ENCODE measurements at places on chromosomes 1 and 21.

GRCh38 chr1:28236656-28237322 is 865 bp downstream of the ATP5IF1 start:
- no peak for DNase-seq

GRCh38 chr1:145947551-145947950 is 10.3 kb downstream of the LIX1L start:
- no peak for DNase-seq

- DNase-seq, result no peak
These were observed 4.2 kb upstream of the RAP1GAP start for GRCh38 chr1:21673277-21673780.

DNA sequence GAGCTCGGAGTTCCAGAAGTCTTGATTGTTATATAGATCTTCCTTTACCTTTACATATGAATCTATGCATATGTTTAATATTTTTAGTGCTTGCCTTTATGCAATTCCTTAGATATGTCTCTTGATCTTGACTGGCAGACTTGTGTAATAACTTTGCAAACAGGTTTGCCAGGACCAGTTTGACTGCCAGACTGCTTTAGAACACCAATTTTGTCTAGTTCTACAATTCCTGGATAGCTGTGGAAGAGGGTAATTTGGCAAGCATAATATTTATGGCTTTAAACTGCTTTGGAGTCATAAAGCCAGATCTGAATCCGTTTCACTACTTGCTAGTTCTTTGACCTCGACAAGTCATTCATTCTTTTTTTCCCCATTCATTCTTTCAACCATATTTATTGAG is 250.0 kb downstream of the FAF1 start:
- DNase-seq, result no peak

- no peak for DNase-seq
These were observed 3.8 kb downstream of the C1orf35 start for GRCh38 chr1:228099331-228099732.

- DNase-seq, result no peak
These were observed 29.9 kb upstream of the EPHA8 start for GRCh38 chr1:22533244-22533895.

DNA sequence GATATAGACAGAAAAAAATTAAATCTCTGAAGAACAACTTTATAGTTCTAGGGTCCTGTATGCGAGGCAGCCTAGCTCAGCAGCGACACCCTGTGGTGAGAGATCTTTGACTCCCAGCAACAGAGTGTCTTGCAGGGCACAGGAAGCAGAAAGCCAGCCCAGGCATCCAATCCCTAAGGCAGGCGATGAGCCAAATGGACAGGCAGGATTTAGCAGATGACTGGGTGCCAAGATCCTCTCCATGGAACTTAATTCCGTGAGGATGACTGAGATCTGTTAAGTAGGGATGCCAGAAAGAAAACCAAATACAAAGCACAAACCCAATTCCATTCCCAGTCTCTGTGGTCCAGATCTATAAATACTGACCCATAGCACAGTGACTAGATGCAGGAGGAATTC is 38.8 kb downstream of the HLCS start:
- peak; percentile 57 for DNase-seq

DNA sequence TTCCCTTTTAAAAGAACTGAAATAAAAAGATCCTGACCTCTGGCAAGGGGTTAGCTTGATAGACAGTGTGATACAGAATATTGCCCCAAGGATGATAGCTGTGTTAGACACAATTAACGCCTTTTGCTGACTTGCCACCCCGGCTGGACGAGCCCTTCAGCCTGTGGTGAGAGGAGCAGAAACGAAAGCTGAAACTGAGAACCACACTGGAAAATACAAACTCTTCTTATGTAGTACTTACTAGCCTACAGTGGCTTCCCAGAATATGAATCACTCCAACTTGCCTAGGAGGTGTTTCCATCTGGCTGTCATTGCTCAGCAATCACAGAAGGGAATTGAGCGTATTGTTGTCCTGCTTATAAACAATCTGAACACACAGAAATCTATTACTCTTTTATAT is 22.9 kb downstream of the SAMSN1 start:
- DNase-seq, result no peak

GRCh38 chr1:227357171-227357926 is 39.1 kb upstream of the CDC42BPA start:
- no peak for DNase-seq

GRCh38 chr1:82560566-82560965 is 759.8 kb downstream of the ADGRL2 start:
- no peak for DNase-seq

GRCh38 chr1:29453502-29454240 is 217.3 kb downstream of the PTPRU start:
- no peak for DNase-seq

- DNase-seq, result no peak
These were observed 11.6 kb downstream of the SDCCAG8 start for GRCh38 chr1:243267471-243267880.

GRCh38 chr21:42820616-42821465 is 58.5 kb downstream of the WDR4 start:
- no peak for DNase-seq

DNA sequence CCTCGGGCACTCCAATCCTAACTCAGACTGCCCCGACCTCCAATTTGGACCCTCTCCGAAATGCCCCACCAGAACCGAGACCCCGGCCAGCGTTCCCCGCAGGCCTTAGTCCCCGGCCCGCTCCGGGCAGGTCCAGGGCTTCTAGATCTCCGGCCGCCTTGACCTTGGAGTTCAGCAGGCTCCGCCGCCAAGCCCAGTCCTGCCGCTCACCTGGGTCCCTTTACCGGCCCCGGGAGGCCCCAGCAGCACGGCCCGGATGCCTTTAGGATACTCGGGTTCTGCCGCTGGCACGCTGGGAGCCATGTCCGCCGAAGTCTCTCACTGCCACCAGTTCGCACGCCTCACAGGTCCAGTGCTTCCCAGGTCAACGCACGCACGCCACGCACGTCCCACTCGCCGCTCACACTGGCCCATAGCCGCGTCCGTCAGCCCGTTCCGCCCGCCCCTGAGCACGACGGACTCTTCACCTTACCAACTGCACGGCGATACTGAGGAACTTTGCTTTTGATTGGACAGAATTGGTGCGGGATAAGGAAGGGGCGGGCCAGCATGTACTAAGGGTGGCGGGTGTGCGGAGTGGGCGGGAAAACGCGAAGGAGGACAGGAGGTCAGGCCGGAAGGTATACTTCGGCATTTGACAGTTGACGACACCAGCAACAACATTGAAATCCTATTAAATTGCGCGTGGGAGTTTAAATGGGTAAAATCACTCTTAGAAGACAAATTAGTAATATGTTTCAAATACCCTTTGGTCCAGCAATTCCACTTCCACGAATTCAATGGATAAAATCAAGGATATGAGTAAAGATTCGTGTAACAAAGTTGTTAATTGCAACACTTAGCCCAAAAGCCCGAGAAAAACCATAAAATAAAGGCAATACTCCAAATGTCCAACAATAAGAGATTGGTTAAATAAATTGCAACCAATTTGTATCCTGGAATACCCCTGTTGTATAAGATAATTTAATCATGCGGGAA is at the start of gene AK2:
AK2 (minus strand) TSS at position 358 of the 978 bp plus-strand sequence; CDS start at position 303, 55 bp downstream.
- DNase-seq, result peak; percentile 80

DNA sequence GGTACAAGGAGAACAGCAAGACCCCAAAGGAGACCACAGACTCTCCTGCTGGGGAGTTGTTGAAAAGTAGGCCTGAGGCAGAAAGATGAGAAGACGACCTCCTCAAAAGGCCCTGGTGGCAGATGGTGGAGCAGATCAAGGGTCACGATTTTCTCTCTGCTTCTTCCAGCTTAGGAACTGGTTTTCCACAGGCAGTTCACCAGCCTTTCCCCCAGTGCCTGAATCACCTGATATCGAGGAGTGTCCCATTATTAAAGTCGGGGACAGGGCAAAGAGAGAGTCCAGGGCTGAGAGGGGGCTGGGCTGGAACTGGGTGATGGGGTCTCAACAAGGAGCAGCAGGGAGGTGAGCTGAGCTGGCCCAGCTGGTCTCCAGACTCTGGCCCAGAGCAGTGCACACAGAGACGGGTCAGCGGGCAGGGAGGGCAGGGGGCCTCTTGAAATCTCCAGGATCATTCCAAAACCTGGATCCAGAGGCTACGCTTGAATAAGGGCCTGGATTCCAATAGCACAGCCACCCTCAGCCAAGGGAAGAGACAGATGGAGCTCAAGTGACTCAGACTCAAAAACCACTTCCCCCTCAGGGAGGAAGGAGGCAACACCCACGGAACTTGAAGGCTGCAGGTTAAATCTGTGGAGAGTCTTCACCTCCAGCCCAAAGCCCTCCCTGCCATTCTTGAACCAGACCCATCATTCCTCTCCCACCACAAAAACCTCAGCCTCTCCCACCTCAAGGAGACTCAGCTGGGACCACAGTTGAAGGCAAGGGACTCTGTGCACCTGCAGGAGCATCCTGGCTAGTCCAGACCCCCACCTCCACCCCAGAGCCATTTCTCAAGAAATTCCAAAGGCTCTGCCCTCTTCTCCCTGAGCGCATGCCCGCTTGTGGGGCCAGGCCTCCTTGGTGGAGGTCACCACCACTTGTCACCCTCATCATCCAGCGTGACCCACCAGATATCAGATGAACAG is at the start of gene S100A5:
S100A5 (minus strand) TSS at position 541 of the 968 bp plus-strand sequence. CDS start 743 bp downstream, outside the sequence.
- peak; percentile 42 for DNase-seq

GRCh38 chr1:93716941-93717368 is 35.3 kb upstream of the BCAR3 start:
- DNase-seq, result peak; percentile 14

DNA sequence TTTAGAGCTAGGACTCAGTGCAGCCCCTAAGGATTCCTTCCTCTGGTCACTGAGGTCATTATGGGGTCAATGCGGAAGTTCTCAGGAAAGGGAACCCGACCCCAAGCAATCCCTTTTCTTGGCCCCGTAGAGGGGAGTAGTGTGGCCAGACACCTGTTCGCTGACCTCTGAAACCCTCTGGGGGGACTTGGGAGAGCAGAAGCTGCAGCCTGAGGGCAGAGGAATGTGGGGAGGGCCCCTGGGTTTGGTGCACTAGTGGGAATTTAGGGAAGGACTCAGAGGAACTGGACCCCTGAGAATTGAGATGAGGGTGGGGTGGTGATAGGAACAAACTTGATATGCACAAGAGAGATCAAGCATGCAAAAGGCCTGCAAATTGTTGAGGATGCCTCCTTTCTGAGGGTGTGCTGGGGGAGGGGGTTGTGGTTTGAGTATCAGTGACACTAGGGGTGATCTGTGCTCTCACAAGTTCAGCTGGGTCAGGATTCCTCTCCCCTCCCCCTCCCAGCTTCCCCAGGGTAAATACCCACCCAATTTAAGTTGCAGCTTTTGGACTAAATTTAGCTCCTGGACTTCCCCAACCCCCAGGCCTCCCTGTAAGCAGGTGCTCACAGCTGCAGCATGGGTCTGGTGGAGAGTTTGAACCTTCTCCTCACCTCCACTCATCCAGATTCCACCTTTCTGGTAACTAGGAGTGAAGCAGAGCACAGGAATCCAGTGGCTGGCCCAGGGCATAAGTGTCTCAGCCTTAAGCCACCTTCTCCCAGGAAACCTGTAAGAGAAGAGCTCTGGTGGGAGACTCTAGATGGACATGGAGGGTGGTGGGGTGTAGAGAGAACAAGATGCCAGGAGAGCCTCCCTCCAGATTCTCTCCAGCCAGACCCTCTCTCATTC is 13.5 kb downstream of the ADAMTSL4 start:
- no peak for DNase-seq

DNA sequence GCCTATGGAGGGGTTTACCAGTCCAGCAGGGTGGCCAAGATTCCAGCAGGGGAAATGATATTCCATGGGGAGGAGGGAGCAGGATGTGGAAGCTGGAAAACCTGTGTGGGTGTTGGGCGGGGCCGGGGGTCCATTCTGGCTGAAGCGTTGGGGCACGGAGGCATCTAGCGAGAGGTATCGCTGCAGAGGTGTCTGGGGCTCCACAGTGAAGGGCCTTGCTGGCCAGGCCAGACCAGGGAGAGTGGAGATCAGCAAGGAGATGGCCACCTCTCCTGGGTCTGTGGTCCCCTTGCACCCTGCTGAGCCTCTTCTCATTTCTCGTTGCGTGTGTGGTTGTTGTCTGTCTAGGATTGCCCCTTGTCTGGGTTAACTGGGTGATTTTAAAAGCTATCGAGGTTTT is 6.2 kb downstream of the COQ8A start:
- no peak for DNase-seq

GRCh38 chr1:6827079-6827478 is 41.8 kb downstream of the CAMTA1 start:
- DNase-seq, result no peak

GRCh38 chr21:44353191-44353970 is at the start of gene TRPM2:
TSS of gene TRPM2 (plus strand) at chr21:44353621. CDS start at chr21:44353701, 80 bp downstream.
- DNase-seq, result peak; percentile 14

DNA sequence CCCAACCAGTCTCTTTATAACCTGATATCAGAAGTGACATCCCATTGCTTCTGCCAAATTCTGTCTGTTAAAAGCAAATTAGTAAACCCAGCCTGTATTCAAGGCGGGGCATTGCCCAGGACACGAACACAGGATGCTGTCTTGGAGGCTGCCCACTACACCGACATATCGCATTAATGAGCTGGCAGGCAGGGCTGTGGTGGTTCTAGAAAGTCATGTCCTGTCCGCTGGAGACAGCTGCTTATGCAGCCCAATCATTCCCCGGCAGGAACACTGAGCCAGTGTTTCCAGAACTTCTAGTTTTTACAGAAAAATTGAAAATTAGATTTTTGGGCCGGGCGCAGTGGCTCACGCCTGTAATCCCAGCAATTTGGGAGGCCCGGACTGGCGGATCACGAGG is 19.3 kb downstream of the C1orf167 start:
- no peak for DNase-seq

DNA sequence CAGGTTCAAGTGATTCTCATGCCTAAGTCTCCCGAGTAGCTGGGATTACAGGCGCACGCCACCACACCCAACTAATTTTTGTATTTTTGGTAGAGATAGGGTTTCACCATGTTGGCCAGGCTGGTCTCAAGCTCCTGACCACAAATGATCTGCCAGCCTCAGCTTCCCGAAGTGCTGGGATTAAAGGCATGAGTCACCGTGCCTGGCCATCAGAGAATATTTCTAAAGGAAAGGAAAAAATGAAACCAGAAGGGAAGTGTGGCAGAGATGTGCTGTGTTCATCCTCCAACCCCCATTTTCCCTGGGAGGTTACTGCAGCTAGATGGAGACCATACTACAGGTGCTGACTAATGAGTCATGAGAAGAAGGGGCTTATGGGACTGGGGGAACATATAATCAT is 964.1 kb downstream of the TTLL7 start:
- DNase-seq, result no peak

GRCh38 chr1:243882276-243882675 is 32.2 kb upstream of the AKT3 start:
- no peak for DNase-seq

- DNase-seq, result no peak
These were observed 16.2 kb downstream of the AZIN2 start for GRCh38 chr1:33097137-33097611.
